8988T (cell line): ENCODE measurements at places on chromosomes 6 and 20.

DNA sequence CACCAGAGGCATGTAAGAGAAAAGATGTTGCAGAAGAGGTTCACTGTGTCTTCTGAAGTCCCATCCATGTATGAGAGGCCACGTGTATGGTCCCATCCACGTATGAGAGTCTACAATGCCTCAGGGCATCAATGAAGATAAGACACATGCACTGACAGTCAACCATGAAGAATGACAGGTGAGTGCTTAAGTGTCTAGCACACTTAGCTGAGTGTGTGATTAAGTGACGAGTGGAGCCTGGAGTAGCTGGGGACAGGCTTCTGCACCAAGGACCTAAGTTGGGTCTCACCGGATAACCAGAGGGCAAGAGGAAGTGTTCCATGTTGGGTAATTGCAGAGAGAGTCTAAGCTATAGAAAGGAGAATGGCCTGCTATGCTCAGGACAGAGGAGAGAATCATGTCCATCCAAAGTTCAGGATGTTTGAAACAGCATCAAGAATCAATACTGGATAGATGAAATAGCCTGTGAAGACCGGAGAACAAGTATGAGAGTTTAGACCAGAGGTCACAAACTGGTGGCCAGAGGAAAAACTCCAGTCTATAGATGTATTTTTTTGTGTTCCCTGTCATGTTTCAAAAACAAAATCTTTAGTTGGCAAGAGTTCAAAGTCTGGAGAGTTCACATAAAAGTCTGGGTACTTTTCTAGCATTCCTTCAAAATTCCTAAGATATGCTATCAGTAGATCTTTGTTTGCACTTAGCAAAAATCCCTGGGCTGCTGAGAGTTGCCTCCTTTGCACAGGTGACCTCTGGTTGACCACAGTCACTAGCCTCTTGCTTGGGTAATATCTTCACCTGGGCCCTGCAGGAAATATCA lies 165.8 kb downstream of the KIF16B start:
- DNase-seq: no peak

- no peak for DNase-seq
Observed at GRCh38 chr20:39913274-39913673, 775.8 kb downstream of the MAFB start.

DNA sequence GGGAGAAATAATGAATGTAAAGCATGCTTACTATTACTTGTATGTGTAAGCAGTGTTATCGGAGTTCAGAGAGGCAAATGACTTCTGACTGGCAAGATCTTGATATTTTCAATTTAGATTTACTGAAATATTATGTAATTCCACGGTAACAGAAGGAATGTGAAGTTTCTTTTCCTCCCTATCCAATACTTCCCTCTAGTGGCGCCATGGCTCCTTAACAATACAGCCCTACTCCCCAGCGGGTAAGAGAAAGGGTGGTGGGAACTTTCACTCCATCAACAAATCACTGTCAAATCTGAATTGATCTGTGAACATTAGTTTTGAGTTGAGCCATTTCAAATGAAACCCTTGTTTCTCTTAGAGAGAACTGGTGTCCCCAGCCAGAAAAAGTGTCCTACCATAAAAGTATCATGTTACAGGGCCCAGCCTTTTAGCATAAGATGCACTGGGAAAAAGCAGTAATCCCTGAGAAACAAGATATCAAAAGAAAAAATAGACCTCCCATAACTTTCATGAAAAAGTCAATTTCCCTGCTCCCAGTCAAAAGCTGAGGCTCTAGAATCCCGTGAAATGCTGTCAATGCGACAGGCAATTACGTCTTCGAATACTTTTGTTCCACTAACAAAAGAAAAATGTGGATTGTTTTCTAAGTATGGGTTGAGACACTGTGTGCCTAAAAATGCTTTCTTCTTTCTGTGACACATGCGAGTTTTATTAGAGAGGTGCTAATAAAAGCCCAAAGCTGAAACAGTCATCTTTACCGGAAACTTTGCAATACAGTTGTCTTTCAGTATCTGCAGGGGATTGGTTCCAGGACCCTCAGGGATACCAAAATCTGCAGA lies 12.9 kb downstream of the COX7A2 start:
- no peak for DNase-seq

GRCh38 chr6:25197111-25197510 lies 82.1 kb upstream of the CARMIL1 start:
- DNase-seq: no peak

DNA sequence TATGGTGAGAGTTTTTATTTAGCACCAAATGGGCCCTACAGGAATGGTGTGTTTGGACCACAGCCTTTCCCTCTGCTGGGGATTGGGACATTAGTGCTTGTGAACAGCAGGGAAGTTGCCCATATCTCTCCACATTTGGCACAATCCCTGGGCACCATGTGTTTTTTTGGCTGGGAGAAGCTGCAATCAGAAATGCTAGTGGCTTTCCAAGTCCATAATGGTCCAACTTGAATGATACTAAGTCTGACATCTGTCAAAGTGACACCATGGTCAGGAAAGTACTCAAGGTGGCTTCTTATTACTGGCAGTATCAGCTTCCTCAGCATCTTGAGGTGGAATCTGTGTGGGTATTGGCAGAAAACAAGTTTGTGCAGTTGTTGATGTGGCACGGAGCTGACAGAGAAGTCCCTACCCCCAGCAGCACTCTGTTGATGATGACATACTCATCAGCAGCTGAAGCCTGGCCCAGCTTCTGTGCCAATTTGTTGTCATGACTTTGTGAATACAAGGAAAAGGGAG lies 53.0 kb downstream of the SASH1 start:
- DNase-seq: no peak

DNA sequence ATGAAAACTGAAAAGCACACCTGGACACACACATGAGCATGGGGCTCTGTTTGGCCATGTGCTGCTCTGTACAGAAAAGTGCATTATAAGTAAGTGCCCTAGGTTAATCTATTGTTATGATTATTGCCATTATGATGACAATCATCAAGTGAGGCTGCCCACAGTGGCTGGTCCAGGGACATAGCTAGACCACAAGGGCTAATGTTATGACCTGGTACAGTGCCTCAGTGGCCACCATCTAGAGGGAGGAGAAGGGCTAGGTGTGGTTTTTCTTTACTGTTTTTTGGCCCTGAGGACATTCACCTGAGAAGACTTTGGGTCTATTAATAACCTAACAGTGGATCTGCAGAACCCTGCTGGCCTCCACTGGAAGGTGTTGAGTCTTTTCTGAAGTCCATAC lies 86.1 kb downstream of the GJA10 start:
- DNase-seq: no peak

GRCh38 chr20:58891086-58891717 lies 38.7 kb downstream of the GNAS start:
- DNase-seq: peak; percentile 70

DNA sequence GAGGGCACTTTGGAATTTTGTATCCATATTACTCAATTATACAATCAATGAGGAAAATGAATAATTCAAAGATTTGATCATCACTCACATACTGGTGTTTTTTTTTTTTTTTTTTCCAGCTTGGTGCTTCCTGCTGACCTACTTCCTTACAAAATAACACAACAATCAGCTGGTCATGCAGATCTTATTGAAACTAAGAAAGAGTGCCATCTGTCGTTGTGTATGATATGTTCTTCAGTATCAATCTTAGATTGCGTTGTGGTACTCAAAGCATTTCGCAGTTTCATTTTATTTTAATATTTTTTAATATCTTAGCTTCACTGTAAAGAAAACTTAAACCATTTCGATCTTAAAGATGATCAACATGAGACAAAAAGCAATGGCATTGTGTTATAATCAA lies 155.6 kb downstream of the OGFRL1 start:
- no peak for DNase-seq

DNA sequence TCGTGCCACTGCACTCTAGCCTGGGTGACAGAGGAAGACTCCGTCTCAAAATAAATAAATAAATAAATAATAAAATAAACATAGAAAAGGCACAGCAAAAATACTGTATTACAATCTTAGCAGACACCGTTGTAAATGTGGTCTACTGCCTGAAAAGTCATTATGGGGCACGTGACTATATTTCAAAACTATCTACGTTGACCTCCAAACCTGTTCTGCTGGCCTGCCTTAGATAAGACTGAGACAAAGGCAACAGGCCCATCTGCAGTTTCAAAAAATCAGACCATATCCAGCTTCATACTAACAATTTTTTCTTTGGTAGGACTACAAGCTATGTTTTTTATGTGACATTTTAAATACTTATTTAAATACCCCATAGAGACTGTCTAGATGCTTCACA lies 59.1 kb downstream of the AGPAT4 start:
- no peak for DNase-seq

DNA sequence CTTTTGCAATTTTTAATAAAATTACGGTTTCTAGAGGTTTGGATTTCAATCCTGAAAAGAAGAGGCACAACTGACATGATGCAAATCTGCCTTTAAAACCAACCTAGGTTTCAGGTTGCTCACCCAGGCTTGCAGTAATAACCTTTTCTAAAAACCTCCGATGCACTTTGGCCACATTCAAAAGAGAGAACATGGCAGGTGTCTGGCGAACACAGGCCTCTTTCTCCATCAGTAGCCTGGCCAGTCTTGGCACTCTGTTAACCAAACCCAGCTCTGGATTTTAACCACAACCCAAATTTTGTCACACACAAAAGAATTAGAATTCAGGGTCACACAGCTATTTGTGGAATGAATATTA lies 55.8 kb upstream of the MAFB start:
- DNase-seq: no peak

DNA sequence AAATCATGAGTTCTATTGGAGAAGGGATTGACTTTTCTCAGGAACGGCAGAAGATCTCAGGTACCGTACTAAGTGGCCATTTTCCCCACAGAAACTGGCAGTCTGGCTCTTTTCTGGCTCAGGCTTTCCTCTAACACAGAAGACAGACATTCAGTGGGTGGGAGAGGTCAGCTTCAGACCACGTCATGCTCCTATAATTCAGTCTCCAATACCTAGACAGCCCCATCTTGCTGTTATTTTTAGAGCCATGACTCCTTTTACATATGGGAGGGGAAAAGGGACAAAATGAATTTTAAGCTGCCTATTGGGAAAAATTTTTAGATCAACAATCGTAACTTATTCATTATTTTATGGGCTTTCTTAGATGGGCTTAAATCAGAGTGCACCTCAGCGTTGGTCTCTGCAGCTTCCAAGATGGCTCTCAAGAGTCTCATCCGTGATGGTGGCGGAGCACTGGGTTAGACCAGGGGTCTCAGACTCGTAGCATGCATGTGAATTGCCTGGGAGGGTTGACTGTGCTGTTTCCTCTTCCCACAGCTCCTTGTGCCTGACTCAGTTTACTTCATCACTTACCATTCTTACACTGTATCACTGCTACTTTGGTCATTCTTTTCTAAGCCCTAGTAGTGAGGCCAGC lies 86.9 kb downstream of the TCP11 start:
- DNase-seq: no peak

DNA sequence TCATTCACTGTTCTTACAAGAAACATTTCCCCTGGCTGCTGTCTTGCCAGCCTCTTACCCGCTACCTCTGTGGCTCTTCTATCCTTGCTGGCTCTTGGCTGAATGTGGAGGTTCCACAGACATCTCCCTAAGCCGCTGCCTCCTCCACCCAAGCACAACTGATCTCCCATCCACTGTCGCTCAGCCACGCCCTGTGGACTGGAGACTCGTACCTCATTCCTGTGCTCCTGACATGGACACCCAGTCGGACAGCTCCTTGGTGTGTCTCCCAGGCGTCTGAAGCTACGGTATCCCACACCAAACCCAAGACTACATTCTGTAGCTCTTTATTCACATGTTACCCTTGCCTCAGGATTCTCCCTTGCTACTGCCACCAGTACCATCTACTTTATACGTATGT lies 19.3 kb downstream of the RAE1 start:
- no peak for DNase-seq

DNA sequence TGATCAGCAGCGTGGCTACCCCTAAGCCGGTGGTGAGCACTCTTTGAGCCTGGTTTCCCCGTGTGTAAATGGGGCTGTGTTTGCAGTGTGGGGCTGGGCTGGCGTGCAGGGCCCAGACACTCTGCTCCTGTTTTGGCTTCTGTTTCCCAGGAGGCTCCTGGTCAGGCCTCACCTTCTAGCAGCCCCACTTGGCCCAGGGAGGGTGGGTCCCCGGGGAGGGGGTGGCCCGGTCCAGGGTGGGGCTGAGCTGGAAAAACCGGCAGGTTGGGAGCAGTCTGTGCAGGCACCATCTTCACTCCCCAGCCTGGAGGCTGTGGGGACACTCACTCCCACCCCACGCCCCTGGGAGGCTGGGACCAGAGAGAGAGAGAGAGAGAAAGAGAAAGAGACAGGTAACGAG lies 25.3 kb downstream of the CEBPB start:
- DNase-seq: no peak

DNA sequence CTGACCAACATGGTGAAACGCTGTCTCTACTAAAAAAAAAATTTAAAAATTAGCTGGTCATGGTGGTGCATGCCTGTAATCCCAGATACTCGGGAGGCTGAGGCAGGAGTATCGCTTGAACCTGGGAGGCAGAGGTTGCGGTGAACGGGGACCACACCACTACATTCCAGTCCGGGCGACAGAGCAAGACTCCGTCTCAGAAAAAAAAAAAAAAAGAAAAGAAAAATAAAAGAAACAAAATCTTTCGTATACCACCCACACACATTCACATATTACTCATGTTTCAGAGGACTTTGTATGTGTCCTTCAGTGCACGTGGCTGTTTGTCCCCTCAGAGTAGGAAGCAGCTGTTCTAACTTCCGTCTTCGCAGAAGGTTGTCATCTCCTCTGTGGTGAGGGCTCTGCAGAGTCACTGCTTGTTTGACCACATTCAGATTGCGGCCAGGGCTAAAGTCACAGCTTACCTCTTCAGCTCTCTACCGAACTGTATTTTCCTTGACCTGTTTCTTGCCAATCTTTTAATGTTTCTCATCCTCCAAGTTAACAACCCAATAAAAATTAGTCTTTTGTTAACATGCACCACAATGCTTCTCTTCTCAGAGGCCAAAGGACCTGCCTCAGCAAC lies 36.6 kb upstream of the HIVEP1 start:
- no peak for DNase-seq

DNA sequence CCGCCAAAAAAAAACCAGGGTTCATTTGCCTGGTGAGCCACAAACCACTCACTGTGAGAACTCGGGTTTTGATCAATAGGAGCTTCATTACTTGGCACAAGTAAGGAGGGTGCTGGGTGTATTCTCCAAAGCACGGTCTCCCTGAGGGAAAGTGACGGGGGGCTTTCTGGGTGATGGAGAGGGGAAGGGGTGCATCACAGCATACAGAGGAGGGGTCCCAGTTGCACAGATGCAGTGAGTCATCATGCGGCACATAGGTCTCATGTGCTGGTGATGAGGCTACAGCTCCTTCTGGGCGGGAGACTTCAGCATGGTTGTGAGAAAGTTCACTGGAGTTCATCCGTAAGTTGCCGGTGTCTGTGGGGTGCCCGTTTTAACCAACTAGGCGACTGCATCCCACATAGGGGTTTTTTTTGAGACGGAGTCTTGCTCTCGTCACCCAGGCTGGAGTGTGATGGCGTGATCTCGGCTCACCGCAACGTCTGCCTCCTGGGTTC lies 36.2 kb downstream of the SUN5 start:
- no peak for DNase-seq

DNA sequence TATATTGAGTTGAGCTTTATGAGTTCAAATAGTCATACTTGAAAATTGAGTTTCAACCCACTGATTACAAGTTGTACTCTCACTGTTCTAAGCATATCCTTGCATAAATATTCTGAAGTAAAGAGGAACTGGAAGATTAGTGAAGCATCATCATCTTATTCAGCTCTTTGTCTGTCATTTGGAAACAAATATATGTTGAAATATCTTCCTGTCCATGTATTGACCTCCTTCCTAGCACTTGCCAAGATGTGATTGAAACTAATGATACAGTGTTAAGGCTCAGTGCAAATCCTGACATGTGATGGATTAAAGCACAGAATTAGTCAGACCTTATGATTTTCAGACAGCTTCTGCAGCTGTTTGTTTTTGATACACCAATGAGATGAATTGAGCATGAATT lies 434.3 kb downstream of the TBC1D32 start:
- DNase-seq: no peak
